Naive thymus-derived CD4-positive, alpha-beta T cell (primary cell): ENCODE measurements at places on chromosomes 1 and 21.

GRCh38 chr1:155080312-155081228 is 1.9 kb downstream of the EFNA3 start:
- no peak for DNase-seq

GRCh38 chr1:53462193-53462592 is 3.0 kb downstream of the DMRTB1 start:
- no peak for DNase-seq

GRCh38 chr1:40032240-40032891 is 8.2 kb upstream of the CAP1 start:
- peak; percentile 49 for DNase-seq

DNA sequence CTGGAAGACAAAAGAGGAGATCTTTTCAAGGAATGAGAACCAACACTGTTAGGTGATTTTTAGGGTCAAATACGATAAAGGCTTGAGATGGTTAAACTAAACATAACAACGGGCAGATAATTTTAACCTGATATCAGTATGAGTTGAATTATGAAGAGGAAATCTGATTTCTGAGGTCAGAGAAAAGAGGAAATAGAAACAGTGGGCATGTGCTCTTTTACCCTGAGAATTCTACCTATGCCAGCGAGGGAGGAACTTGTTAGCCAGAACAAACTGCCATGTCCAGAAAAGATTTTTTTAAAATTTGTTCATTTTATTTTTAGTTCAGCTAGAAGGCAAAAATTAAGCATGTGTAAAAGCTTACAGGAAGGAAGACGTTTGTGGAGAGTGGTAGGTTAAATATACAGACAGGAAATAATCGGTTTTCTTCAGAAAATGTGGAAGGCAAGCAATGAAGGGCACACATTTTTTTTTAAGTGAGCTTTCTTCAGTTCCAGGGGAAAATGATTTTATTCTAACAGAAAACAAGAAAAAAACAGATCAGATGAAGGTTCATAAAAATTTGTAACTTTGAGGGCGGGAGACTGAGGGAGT is 1745.3 kb downstream of the MRPL39 start:
- DNase-seq: no peak

- DNase-seq: no peak
Measured at GRCh38 chr1:218347336-218347722, 2.2 kb downstream of the TGFB2 start.

DNA sequence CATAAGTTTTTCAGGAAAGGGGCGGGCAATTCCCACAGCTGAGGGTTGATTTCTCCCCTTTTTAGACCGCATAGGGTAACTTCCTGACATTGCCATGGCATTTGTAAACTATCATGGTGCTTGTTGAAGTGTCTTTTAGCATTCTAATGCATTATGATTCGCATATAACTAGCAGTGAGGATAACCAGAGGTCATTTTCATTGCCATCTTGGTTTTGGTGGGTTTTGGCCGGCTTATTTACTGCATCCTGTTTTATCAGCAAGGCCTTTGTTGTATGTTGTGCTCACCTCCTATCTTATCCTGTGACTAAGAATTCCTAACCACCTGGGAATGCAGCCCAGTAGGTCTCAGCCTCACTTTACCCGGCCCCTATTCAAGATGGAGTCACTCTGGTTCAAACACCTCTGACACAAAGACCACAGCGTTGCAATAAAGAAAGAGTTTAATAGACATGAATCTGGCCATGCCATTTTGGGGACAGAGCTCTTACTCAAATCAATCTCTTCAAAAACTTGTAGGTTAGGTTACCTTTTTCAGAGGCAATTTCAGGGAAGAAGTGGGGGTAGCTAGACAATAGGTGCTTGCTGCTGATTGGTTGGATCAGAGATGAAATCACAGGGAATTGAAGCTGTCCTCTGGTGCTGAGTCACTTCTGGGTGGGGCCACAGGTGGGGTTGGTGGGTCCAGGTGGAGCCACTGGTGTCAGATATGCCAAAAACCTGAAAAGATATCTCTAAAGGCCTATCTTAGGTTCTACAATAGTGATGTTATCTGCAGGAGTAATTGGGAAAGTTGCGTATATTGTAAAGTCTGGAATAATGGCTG is 23.3 kb downstream of the TBX19 start:
- no peak for DNase-seq

- DNase-seq: no peak
Measured at GRCh38 chr1:19028110-19028509, 71.6 kb upstream of the IFFO2 start.

DNA sequence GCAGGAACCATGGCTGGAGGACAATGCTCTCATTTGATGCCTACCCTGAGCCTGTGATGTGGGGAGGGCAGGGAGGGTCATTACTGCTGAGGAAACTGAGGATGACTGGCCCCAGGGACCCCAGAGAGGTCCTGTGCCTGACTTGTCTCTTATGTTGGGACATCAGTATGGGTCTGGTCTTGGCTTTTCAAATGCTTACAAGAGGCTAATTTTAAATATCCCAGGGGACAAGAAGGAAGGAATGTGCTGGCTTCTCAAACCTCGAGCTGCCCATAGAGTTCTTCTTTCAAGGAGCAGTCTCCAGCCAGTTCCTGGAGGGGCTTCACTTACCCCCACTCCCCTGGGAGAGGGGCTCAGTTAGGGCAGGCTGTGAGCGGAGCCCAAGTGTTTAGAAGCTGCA is 168.2 kb downstream of the TRABD2B start:
- no peak for DNase-seq

DNA sequence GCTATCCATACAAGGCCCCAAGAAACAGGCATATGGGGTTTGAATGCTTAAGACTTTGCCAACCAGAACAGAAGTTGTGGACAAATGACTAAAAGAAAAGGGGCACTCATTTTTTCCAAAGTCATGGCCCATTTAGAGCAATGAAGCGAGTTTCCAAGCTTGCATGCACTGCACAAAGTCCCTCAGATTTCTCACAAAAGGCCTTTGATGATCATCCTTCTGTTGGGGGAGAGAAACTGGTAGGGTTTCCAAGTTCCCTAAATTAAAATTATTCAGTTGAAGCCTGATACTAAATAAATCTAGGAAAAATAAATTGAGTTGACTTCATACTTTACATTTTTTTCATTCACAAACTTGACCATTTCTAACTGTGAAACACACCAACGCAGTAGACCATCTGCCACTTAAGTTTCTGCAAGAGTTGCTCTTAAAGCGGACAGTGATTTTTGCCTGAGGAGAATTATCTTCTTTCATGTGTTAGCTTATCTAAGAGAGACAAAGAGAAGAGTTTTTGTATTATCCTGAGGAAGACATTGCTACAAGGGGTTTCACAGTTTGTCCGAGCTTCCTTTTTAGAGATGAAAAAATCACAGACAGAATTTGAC is 139.2 kb downstream of the SEC16B start:
- DNase-seq: no peak

DNA sequence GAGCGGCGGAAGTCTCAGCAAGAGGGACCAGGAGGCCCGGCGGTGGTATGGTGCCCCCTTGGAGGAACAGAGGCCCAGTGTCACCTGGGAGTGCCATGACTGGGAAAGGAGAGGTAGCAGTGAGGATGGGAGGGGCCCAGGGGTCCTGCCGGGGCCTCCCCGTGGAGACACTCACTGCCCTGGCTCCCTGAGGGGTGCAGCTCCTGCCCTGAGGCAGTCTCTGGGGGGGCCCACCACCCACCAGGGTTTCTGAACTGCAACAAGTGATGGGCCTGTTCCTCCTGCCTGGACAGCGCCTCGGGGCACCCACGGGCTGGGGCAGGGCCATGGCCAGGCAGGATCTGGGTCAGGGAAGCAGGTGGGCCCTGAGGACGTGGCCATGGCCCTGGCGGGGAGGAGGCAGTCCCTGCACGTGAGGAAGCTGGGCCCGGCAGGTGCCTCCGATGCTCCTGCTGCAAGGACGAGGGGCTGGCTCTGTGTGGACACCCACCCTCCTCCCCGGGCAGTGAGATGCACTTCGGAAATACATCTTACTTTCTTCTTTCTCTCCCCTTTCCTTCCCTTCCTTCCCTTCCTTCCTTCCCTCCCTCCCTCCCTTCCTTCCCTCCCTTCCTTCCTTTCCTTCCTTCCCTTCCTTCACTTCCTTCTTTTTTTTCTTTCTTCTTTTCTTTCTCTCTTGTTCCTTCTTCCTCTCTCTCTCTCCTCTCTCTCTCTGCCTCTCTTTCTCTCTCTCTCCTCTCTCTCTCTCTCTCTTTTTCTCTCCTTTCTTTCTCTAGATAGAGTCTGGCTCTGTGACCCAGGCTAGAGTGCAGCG is 66.6 kb downstream of the MORN1 start:
- DNase-seq: no peak

DNA sequence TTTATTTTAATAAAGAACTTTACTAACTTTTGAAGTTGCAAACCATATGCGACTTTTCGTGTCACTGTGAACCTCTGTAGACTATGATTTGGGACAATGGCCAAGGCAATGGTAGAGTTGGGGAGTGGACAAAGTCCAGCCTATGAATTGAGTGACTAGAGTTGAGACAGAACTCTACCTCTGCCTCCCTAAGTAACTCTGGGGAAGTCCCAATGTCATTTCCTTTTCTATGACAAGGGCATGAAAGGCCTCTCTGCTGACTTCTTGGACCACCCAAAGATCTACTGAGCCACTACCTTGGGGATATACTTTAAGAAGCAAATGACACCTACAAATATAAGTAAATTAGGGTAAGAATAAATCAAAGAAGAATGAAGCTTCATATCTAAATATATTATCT is 19.3 kb downstream of the BEND5 start:
- no peak for DNase-seq

DNA sequence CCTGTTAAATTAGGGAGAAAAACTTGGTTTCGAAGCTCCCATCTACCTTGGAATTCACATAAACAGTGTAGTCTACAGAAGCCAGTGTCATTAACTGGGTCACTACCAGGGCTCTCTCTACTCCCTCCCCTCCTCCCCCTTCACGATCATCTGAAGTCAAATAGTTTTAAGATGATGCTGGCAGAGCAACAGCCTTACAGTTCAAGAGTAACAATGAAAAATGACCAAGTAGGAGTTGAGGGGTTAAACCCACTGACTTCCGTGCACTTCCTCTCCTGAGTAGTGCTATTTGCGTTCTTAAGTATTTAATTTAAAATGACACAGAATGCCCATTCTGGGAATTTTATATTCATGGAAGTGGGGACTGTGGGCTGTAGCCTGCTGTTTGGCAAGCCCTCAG is 236.9 kb downstream of the SIPA1L2 start:
- no peak for DNase-seq

DNA sequence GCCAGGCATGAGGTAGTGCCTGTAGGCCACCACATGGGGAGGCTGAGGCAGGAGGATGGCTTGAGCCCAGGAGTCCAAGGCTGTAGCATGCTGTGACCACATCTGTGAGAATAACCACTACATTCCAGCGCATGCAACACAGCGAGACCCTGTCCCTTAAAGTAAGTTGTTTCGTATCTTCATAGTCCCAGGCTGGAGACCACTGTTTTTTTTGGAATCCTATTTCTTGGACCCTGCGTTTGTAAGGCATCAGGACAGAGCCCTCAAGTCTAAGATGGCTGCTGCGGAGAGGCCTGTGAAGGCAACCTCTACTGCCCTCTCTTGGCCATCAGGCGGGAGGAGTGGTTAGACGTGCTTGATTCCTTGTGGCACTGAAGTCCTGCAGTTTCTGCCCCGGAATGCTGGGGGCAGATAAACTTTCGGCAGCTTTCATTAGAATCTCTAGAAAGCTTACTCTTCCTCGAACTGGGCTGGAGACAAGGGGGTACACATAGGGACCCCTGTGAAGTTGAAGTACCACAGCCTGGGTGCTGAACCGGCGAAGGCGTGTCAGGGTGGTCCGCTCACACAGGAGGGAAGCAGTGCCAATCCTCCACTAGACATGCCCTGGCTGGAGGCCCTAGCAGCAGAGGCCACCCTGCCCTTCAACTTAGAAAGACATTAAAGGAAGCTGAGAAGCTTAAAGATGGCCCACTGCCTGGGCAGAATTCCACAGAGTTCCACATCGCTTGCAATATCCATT is 36.6 kb downstream of the RABIF start:
- DNase-seq: no peak

DNA sequence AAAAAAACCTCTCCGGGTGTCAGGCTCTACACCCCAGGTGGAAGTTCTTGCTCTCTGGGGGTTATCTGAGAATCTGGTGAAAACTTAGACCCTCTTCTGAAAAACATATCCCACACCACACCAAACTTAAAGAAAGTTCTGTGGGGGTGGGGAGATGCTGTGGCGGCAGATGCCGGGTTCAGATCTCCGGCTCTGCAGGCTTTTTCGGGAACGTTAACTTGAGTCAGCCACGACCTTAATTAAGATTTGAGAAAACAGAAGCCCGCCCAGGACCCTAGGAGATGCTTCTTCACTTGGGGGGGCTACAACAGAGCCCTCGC is 2.3 kb downstream of the RCC2 start:
- no peak for DNase-seq

- no peak for DNase-seq
Measured at GRCh38 chr1:233608988-233609387, 4.9 kb upstream of the KCNK1 start.

GRCh38 chr1:210801501-210801900 is 332.4 kb downstream of the KCNH1 start:
- DNase-seq: no peak

GRCh38 chr1:113391649-113392271 is 1.4 kb downstream of the MAGI3 start:
- DNase-seq: peak; percentile 42

DNA sequence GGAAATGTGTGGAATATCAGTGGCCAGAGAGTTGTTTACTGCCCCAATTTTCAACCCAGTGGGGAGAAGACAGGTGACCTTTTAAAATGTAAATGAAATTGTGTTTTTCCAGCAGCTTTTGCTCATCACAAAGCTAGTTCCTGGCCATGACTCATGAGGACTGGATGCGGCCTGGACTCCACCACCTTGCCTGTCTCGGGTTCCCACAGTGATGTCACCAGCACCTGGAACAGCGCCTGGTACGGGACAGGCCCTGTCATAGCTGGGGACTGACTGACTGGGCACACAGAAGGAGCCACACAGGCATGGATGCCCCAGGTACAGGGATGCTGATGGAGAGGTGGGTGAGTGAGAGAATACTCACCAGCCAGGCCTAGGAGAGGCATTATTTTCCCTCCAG is 277.1 kb downstream of the AJAP1 start:
- DNase-seq: no peak

GRCh38 chr21:15659753-15660422 is 69.9 kb upstream of the USP25 start:
- no peak for DNase-seq

DNA sequence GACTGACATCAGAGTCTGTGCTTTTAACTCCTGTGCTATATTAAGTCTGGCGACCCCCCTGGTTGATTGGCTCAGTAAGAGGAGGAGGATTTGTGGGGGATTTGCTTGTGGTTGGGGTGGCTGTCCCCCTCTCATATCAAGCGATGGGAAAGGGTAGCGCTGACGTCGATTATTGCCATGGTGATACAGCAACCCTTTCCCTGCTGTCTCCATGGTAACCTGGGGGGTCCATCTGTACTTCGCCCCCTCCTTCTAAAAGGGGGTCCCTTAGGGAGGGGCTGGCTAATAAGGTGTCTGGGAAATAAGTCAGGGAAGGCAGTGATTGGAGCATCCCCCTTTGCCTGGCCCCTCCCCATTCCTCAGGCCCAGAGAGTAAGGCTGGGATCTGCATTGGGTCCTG is 4.7 kb downstream of the FAM229A start:
- no peak for DNase-seq

- DNase-seq: no peak
Measured at GRCh38 chr1:119321666-119322419, 46.7 kb upstream of the HAO2 start.
